ENCODE measurements at places on chromosomes 16 and 17.

DNA sequence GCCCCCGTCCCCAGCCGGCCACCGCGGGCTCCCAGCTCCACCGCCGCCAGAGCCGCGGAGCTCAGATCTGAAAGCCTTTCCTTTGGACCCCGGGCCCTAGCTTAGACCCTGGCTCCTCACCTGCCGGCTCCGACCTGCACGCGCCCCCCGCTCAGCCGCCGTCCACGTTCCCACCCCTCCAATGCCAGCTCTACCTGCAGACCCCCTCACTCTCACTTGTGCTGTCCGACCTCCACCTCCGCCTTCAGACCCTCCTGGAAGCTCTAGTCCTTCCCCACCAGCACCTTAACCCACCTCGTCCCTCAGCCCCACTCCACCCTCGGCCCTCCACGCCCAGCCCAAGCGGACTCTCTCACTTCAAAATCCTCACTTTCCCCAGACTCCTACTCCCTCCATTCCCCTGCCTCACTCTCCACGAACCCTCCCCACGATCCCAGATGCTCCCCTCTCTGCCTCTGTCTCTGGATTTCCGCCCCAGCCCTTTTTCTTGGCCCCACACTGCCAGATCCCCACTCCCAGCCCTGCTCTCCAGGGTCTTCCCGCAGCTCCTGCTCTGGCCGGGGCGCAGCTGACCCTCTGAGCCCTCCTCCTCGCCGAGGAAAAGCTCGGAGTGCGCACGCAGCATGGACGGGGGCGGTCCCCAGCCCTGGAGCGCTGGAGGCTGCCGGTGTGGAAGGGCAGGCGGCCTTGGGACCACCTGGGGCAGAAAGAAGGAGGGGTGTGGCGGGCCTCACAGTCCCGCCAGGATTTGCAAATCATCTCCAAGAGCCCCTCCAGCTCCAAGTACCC, at the start of gene TMEM114:
Gene TMEM114 (minus strand): TSS at position 612 of the 789 bp plus-strand sequence. CDS start 673 bp downstream, outside the sequence.
- DNase-seq: peak; percentile 26

DNA sequence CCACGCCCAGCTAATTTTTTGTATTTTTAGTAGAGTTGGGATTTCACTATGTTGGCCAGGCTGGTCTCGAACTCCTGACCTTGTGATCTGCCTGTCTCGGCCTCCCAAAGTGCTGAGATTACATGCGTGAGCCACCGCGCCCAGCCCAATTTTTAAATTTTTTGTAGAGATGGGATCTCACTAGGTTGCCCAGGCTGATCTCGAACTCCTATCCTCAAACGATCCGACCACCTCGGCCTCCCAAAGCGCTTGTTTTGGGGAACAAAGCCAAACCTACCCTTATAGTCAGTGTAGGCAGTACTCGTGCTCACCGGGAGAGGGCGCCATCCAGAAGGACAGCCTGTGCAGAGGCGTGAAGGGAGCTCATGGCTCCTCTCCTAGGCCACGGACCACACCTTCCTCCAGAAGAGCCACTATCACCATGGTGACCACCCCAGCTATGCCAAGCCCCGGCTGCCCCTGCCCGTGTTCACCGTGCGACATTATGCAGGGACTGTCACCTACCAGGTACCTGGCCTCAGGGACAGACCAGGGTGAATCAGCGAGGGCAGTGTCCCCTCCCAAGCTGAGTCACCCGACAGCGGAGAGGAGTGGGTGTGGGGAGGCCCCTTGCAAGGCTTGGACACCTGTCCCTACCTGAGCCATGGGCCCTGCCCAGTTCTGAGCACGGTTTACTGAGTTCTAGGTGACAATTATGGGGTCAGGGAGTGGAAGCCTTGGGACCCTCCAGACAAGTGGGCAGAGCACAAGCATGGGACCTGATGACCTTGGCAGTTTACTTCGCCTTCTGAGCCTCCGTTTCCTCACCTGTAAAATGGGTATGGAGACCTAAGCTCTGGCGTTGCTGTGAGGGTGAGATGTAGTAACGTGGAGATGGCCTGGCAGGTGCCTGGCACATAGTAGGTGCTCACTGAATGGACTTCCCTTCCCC, 13.7 kb downstream of the MYO15B start:
- peak; percentile 96 for DNase-seq

DNA sequence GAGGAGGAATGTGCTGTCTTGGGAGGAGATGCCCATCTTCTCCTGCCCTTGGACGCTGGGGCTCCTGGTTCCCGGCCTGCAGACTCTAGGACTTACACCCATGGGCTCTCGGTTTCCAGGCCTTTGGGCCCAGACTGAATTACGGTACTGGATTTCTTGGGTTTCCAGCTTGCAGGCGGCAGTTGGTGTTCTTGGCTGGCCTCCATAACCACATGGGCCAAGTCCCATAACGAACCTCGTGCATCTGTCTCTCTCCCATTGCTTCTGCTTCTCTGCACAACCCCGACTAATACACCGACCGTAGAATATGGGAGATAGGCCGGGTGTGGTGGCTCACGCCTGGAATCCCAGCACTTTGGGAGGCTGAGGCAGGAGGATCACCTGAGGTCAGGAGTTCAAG, 162.6 kb downstream of the SDK2 start:
- DNase-seq: no peak

DNA sequence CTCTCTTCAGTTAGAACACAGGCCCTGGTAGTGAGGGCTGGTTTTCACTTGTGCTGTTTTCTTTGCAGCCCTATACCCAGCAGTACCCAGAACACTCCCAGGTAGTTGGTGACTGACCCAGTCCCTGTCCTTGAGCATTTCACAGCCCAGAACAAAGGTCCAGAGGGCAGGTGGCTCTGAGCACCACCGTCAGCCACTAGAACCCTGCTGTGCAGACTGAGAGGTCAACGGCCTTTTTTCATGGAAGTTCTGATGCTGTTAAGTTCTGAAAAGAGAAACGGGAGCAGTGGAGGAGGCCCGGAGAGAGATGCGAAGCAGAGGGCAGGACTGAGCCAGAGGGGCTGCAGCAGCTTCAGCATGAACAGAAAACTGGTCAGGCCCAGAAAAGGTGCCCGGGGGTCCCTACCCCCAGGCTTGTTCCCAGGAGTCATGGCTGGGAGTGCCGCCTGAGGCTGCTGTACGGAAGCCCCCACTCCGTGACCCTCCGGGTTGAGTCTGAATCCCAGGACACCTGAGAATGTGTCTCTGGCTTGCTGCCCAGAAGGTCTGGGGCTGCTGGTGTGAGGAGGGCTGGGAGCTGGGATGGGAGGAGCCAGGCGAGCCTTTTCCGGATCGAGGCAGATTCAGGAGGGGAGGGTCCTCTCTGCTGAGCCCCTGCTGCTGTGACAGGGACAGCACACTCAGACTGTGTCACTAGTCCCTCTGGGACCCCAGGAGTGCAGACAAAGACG, 8.7 kb downstream of the ZNF276 start:
- no peak for DNase-seq

GRCh38 chr16:24509536-24509935, 29.8 kb upstream of the RBBP6 start:
- DNase-seq: no peak

DNA sequence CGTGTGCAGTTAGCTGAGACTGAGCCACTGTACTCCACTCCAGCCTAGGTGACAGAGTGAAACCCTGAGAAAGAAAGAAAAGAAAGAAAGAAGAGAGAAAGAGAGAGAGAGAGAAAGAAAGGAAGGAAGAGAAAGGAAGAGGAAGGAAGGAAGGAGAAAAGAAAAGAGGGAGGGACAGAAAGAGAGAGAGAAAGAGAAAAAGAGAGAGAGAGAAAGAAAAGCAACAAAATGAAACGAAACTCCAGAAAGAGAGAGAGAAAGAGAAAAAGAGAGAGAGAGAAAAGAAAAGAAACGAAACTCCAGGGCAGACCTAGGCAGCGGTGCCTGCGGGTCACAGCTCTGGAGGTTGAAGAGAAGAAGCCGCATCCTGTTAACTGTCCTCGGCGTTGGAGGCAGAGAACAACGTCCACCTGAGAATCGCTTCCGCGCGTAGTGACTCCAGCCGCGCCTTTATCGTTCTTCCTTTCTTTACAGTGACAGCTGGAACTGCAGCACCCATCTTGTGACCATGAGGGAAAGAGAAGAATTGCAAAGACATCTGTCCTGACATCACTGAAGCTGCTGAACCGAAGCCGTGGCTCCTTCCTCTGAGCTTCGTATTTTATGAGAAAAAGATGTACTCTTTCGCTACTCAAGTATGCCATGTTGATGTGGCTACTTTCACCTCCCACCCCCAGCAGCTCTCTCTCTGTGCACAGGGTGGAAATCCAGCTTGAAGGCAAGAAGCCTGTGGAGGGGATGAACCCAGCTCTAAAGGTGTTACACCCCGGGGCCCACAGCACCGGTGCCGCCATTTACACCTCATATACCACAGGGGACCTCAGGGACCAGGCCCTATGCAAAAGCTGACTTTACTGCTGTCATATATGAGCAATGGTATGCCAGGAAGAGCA, 56.9 kb upstream of the DOC2B start:
- no peak for DNase-seq

DNA sequence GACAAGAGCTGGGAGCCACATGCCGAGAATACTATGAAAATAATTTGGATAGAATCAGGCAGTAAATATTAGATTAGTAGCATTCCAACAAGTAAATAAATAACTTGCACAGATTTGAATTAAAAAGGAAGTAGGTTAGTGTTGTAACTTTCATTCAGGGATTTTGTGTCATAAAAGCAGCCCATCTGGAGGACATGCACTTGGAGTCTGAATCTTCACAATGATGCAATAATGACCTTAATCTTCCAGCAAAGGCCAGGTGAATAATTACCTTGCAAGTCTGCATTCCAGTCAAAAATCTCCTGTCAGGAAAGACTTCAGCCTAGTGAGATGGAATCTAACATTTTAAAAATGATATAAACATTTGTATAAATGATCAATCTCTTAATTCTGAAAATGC, 518.1 kb downstream of the KCNJ2 start:
- DNase-seq: no peak

DNA sequence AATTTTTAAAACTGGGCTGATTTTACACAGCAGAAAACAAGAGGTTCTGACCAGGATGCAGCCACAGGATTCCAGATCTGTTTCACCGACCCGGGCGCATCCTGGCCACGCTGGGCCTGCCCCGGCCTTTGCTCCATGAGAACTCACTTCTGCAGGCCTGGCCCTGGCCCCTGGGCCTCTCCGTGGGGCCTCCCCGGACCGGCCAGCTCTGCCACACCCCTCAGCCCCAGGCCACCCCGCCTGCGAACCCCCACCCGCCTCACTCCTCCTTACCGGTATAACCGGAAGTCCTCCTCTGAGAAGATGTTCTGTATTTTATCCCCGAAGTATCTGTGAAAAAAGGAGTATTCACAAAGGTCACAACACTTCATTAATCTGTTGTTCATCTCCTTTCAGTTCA, 13.1 kb upstream of the HEXD start:
- no peak for DNase-seq

DNA sequence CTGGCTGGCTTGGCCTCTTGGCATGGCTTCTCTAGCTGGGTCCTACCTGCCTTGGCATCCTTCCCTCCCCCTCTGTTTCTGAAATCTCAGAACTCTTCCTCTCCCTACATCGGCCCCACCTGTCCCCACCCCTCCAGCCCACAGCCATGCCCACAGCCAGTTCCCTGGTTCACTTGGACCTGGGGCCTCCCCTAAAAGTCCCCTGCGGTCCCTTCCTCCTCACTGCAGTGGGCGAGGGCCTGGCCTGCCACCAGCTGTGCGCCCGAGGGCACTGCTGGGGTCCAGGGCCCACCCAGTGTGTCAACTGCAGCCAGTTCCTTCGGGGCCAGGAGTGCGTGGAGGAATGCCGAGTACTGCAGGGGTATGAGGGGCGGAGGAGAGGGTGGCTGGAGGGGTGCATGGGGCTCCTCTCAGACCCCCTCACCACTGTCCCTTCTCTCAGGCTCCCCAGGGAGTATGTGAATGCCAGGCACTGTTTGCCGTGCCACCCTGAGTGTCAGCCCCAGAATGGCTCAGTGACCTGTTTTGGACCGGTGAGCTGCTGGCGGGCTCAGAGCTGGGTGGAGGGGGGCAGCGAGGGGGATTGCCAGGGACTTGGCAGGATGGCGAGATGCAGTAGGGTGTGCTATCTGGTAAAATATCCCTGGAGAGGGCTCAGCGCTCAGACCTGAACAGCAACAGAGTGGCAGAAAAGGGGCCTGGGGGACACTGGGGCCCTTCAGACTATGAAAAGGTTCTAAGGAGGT, 14.1 kb downstream of the MIEN1 start:
- DNase-seq: no peak

GRCh38 chr16:88624481-88624880, 13.9 kb upstream of the IL17C start:
- no peak for DNase-seq

DNA sequence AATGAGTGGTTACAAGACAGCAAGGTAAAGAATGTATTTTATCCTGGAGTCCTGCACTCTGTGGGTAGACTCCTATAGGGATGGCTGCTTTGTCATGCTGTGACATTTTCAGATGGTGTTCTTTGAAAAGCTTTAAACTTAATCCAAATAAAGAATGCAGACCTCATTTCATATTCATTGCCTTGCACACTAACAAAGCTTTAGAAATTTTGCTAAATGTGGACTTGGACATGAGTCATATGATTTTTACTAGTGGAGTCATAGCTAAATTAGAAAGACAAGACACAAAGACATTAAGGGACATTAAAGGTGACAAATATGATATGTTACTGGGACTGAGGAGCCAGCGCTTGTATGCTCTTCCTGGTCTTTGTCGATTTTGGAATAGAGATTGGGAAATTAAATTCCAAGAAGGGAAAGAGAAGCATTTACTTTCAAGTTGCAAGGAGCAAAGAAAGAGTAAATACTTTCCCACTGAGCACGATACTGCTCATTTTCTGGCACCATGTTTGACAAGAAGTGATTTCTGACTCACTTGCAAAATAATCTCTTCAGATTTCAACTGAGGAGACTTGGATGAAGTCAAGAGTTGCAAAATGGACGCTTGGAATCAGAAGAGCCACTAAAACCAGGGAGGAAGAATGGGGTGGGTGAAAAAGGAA, 152.9 kb upstream of the MYOCD start:
- no peak for DNase-seq

GRCh38 chr16:31480851-31481536, 1.9 kb upstream of the SLC5A2 start:
- DNase-seq: no peak

DNA sequence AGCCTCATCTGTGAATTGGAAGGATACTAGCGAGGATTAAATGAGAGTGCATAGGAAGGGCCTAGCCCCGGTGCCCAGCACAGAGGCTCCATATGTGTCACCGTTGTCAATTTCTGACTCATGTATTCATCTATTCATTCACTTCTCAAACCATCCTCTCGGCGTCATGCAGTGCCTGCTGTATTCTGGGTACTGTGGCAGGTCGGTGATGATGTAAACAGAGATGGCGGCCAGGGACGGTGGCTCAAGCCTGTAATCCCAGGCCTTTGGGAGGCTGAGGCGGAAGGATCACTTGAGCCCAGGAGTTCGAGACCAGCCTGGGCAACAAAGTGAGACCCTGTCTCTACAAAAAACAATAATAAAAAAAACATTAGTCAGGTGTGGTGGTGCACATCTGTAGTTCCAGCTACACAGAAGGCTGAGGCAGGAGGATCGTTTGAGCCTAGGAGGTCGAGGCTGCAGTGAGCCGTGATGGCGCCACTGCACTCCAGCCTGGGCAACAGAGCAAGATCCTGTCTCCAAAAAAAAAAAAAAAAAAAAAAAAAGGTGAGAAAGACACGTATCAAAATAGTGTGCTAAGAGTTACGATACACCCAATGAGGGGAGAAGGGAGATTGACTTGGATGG, 4.3 kb upstream of the PPP1R1B start:
- DNase-seq: peak; percentile 58
